CD4-positive, alpha-beta T cell (primary cell): ENCODE measurements at places on chromosomes 5 and 9. TPM values are rescaled to one million over a fixed set of nuclear protein-coding genes. Genes with fewer than 3 reads are reported as not detected.

Gene SPOCK1
- not detected for total RNA-seq

Gene FOXD1
- not detected for total RNA-seq

DNA sequence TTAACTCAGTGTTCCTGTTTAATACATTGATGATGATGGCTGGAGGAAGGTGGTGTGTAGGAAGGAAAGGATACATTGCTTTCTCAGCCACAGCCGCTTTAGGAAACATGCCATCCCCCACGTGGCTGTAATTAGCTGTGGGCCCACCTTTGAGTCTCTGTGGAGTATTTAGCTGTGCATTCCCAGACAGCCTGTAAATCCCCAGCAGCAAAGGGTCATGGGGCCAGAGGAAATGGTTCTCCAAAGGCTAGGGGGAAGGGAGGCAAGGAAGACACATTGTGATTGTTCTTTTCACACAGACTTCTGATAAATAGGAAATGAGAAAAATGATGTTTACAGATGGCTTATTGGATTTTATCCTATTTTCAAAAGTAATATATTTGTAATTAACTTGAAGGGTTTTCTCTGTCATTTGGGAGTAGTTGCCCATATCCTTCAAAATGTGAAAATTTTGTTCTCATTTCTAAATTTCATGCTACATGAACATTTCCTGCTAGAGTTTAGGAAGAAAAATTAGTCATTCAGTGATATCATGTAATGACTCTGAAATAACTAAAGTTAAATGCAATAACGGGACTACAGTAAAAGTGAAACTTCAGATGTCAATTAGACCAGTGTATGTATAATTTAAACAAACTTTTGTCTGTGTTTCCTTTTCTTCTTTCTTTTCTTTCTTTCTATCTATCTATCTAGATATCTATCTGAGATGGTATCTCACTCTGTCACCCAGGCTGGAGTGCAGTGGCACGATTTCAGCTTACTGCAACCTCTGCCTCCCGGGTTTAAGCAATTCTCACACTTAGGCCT lies 24.3 kb upstream of the F2R start:
- no peak overlapping the region for H3K27ac ChIP-seq
- DNase-seq: no peak
- peaks cover 78% of the 10 kb centered on the region for H3K36me3 ChIP-seq
- no peak overlapping the region for H3K4me3 ChIP-seq

GRCh38 chr5:106423109-106423897 lies 1247.4 kb downstream of the EFNA5 start:
- no peak overlapping the region for H3K27ac ChIP-seq
- no peak overlapping the region for H3K4me3 ChIP-seq
- no peak for DNase-seq
- H3K36me3 ChIP-seq: no peaks in the 10 kb centered on the region

- H3K4me3 ChIP-seq: no peak overlapping the region
- H3K27ac ChIP-seq: no peak overlapping the region
- peaks cover 3% of the 10 kb centered on the region for H3K4me1 ChIP-seq
- H3K27me3 ChIP-seq: peaks cover 26% of the 10 kb centered on the region
Observed at GRCh38 chr9:83536332-83536731, 1.9 kb downstream of the FRMD3 start.

DNA sequence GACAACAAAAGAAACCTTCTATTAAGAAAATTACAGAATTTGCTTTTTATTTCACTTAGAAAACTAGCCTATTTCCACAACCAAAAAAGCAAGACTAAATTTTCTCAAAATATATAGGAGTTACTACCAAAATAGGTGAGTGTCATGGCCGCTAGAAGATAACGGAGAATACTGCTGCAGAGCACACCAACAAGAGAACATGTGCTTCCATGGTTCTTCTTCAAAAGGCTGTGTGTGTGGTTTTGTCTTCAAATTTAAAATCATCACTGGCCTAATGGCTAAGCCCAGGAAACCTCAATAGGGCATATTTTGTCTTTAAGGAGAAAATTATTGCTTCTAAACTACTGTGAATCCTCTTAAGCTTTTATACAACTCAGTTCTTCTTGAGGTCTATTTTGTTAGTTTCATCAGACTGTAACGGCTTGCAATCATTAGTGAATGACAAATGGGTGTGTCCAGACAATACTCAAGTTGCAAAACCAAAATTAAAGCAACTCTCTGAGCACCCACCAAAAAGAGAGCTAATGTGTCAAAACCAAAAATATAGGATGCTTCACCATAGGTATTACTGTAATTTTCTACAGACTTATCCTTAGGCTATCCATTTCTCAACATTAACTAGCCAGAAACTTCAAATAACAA lies 3.3 kb downstream of the SETX start:
- no peak for DNase-seq
- H3K36me3 ChIP-seq: peaks cover 51% of the 10 kb centered on the region
- H3K27ac ChIP-seq: peak overlapping the region; percentile 43
- H3K4me1 ChIP-seq: peaks cover 53% of the 10 kb centered on the region
- peak overlapping the region; percentile 37 for H3K4me3 ChIP-seq
